NCI-H1105 treated with DMSO at 0.1 percent for 48 hours (cell line): ENCODE measurements at places on chromosomes 12 and 14.

DNA sequence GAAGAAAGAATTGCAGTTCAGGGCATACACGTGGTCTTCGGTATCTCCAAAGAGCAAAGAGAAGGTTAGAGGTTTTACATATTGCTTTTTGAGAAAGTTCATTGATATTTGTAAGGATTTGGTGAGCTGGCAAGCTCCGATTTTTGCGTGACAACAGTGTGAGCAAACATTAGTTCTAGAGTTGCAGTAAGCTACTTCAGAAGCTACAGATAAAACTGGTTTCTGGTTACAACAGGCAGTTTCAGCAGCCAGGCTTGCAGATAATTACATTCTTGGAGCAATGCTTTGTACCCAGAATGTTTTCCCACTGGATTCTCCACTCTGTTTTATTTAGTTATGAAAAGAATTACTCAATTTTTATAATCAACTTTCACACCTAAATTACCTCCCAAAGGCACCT lies 28.2 kb downstream of the KLRK1 start:
- peak; percentile 67 for DNase-seq

- no peak for DNase-seq
Observed at GRCh38 chr12:93226361-93226760, 151.4 kb upstream of the NUDT4 start.

GRCh38 chr14:61558271-61558670 lies 137.0 kb upstream of the HIF1A start:
- DNase-seq = no peak

- no peak for DNase-seq
Observed at GRCh38 chr12:43406801-43407200, 145.2 kb downstream of the ADAMTS20 start.

DNA sequence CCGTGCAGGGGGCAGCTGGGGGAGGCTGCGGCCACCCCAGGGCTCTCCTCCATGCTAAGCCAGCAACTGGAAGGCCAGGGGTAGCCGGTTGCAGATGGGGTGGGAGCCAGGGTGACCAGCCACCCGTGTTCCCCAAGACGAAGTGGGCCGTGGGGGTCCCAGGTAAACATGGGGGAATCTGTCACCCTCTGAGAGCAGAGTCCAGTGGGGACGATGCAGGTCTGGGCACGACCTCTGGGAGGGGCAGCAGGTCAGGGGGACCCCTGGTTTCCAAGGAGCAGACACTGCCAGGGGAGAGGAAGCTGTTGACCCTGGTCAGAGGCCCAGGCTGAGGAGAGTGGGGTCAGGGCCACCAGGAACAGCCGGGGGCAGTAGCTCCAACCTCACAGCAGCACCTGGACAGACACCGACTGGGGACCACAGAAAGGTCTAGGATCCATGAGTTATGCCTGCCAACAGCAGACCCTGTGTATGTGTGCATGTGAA lies 35.0 kb upstream of the FBRSL1 start:
- DNase-seq = no peak
